ENCODE measurements at places on chromosomes 7 and 10. TPM values are rescaled to one million over a fixed set of nuclear protein-coding genes. Genes with fewer than 3 reads are reported as not detected.

The OPN1SW gene
- total RNA-seq: not detected

- no peak for DNase-seq
Measured at GRCh38 chr7:47416492-47417480, 165.1 kb downstream of the TNS3 start.

DNA sequence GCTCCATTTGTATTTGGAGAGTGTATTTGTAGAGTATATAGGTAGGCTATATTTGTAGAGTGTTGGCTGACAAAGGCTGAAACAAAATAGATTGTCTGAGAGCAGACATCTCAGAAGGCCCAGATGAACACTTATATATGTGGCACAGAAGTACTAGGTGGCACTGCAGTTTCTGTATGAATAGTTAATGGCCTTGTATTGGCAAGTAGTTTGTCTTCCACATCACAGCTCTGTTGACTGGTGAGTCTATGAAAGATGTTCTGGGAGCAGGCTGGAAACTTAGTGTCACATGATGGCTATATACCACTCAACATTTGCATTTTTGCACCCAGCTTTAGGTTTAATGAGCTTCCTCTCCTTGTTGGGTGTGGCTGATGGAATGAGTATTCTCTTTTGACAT, 51.9 kb downstream of the CCNY start:
- no peak for DNase-seq

- DNase-seq: peak; percentile 79
Measured at GRCh38 chr7:45259966-45260646, 102.5 kb downstream of the RAMP3 start.

- no peak for DNase-seq
Measured at GRCh38 chr10:93199191-93199751, 125.6 kb downstream of the CYP26A1 start.

DNA sequence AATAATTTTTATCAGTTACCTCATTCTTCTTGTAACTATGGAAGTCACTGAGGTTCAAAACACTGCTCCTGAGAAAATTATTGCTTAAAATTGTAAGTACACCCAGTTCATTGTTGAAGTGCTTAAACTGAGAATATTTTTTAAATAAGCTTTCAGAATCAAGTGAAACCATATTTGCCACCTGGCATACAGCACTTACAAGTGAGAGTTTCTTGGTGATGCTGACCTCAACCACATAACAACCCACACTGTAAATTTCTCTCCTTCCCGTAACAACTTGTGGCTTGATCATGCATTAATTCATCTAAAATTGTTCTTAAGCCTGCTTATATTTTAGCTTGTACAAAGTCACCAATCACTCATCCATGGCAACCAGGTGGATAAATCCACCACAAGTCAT, 34.0 kb downstream of the IMMP2L start:
- peak; percentile 36 for DNase-seq

Measured in activated CD8-positive, alpha-beta T cell treated with anti-CD3 and anti-CD28 coated beads for 36 hours (primary cell).